ENCODE measurements at places on chromosomes 6 and 20.

DNA sequence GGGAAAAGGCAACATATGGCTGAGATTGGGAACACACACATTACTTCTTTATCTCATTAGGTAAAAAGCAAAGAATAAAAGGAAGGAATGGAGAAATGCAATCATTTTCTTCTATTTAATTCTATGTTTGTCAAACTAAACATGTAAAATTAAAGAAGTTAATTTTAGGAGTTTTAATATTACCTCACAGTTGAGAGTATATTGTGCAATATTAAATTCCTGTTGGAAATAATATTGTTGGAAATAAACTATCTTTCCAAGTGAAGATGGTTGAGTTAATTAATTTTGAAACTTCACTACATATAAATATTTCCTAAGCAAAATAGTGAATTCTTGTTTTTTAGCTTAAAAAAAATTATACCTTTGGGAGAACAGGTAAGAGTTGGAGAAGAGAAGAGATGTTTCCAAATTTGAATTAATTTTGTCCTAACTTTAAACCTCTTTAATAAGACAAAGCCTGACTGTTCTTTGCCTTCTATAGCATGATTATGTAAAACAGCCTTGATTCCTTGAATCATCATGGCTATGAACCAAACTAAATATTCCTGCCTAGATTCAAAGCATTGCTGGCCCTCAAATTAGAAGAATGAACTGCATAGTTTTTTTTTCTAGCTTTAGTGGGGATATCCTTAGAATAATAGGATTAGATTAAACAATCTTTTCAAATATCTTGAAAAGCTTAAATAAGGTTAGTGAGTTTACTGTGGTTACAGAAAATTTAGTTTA, 1349.1 kb upstream of the ADGRB3 start:
- no peak for DNase-seq

GRCh38 chr20:58868795-58869194, 16.3 kb downstream of the GNAS start:
- peak; percentile 23 for DNase-seq

DNA sequence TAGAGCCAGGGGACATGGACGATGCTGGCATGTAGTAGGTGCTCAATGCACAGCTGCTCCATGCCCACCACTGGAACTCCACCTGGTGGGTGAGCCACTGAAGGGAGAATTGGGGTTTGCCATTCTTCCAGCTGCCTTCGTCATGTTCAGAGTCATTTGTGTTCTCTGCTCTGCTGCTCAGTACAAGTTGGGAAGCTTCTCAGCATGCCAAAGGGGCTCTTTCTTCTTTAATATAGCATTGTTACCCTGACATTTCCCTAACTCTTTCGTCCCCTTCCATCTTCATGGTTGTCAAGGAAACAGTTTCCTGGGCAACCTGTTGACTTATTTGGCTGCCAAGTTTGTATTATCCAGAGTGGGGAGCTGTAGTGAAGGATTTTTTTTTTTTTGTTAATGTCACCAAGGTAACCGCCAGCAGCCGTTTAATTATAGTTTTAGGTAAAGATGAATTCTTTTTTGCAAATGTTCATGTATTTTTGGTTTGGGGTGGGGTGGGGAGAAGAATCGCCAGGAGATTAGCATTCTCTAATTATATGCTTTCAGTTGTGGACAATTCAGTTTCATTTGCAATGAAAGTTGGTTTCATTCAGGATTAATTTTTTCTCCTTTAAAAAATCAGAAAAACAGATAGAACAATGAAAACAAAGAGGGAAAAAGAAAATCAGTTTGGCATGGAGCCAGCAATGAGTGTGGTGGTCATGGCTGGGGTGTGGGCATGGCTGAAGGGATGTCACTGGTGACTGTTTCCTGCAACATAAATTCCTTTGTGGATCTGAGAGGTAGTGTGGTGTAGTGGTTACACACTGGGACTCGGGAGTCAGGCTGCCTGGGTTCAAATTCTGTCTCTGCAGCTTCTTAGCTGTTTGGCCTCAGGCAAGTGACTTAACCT, 73.0 kb upstream of the KCNG1 start:
- peak; percentile 38 for DNase-seq

- DNase-seq = no peak
Measured at GRCh38 chr6:157224178-157224950, 99.0 kb downstream of the TMEM242 start.

DNA sequence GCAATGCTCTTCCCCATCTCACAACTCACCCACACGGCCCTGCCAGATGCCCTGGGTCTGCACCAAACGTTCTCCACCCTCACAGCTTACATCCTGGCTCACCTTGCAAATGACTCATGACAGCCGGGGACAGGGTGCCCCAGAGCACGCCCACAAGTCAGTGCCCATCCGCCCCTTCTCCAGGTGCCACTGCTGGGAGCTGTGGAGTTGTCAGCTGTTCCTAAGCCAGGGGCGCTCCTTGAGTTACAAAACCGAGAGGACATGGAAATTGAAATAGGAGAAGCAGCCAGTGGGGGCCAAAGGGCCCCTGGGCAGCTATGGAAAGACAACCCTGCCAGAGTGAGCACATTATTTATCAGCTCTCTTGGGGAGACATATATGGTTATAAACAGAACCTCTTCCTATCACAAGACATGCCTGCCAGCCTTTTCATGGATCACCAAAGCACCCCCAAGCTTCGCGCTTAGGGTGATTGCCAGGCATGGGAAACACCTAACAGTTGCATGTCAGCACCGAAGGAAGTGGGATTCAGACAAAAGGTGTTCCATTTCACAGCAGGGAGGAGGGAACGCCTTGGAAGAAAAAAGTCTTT, 236.8 kb downstream of the LY86 start:
- DNase-seq = no peak

DNA sequence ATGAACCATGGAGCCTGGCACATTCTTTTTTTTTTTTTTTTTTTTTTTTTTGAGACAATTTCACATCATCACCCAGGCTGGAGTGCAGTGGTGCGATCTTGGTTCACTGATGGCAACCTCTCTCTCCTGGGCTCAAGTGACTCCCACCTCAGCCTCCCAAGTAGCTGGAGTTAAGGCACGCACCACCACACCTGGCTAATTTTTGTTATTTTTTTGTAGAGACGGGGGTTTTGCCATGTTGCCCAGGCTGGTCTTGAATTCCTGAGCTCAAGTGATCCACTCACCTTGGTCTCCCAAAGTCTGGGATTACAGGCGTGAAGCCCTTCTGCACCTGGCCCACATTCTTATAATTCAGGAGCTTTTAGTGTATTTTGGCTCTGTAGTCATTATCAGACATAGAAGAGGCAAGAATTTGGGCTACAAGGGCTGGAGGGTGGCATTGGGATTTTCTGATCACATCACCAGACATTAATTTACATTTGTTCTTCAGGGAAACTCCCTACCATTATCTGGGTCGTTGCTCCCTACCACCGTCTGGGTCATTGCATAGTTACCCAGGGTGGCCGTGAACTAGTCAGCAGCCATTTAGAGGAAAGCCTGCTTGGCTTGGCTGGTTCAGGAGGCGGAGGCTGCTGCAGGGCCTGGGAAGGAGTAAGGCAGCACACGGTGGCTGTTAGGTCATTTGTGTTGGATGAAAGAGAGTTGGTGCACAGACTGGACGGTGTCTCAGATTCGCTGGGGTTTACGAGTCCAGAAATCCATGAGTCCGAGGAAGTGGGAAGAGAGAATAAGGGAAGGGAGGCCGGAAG, 17.6 kb downstream of the ARID1B start:
- DNase-seq = no peak

DNA sequence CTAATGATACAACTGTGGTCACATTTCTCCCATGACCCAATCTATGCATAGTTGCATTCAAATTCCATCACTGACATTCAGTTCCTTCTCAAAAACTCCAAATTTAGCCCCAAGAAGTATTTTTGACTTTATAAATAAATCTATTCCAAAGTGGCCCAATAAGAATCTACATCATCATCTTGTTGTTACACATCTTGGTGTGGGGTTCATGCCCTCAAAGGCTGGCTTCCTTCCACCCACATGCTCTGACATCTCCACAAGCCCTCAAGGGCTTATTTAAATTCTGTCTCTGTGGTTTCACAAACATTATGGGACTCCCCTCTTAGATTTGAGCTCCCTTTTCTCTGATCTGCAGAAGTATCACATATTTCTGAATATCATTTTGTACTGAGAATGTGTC, 585.3 kb upstream of the BTBD3 start:
- no peak for DNase-seq

GRCh38 chr6:75396005-75396800, 97.4 kb downstream of the FILIP1 start:
- no peak for DNase-seq

- no peak for DNase-seq
Measured at GRCh38 chr20:57076152-57076652, 190.2 kb downstream of the BMP7 start.

- DNase-seq = no peak
Measured at GRCh38 chr6:163670336-163670735, 255.8 kb downstream of the QKI start.

DNA sequence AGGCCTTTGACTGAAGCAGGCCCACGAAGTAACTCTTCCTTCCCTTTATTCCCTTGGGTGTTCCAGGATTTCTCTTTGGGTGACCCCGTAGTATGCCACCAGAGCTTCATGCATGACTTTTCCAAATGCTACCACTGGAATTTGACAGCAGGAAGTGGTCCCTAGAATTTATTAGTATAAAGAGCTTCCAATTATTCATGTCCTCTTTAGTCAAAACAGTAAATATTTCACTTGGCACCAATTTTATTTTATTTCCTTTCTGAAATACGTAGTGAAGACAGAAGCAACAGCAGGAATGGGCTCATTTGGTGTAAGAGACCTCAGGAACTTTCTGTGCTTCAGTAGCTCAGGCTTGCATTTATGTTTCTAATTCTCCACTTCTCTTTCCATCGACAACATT, 151.3 kb downstream of the LCA5 start:
- DNase-seq = no peak

DNA sequence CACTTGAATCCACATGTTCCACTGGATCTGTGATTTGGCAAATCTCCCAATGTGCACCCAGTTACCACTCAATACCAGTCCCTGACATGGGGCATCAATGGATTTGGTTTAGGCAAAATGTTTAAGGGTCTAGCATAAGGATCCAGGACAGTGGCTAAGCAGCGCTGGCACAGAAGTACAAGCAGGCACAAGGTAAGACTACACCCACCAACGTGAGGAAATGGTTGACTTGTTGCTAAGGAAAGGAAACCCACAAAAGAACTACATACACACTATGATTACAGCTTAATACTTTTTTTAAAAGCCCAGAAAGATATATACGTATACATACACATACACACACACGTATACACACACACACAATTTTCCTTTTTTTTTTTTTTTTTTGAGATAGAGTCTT, 79.0 kb downstream of the DNAAF9 start:
- no peak for DNase-seq

GRCh38 chr6:108576709-108577108, 16.0 kb downstream of the FOXO3 start:
- no peak for DNase-seq

DNA sequence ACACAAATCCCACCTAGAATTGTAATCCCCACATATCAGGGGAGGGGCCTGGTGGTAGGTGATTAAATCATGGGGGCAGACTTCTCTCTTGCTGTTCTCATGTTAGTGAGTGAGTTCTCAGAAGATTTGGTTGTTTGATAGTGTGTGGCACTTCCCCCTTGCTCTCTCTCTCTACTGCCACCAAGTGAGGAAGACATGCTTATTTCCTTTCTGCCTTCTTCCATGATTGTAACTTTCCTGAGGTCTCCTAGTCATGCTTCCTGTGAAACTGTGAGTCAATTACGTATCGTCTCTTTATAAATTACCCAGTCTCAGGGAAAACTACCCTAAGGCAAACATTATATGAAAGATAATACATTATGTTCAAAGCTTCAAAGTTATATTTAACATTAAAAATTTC, 1297.5 kb upstream of the CITED2 start:
- no peak for DNase-seq

DNA sequence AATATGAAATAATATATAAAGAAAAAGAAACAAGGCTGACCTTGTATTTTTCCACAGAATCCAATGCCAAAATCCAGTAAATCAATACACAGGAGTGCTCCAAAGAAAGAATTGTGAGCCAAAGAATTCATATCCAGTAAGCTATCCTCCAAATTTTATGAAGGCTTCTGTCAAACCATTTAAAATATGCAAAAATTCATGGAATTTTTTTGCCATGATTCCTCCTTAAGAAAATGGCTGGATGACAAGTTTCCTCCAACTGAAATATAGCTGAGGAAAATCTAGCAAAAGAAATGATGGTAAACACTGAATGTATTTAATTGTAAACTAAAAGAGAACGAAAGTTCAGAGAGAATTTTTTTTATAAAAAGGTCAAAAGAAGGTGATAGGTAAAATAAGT, 290.3 kb downstream of the UBE3D start:
- DNase-seq = no peak

DNA sequence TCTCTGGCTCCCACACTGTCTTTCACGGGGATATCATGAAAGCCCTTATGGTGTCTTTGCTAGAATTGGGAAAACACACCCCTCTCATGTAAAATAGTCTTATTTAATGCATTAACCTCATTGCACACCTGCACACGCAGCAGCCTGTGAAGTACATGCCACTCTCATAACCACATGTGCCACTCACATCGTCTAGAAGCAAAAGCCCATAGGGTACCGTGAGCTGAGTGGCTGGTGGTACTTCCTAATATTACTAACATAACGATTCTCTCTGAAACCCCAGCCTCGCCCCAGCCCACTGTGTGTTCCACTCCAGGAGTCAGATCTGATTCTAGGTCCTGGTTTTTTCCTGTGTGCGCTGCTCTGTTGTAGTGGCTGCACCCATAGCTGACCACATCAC, 9.5 kb upstream of the TMEM242 start:
- DNase-seq = no peak

- no peak for DNase-seq
Measured at GRCh38 chr6:100271625-100272024, 193.1 kb downstream of the SIM1 start.

- DNase-seq = no peak
Measured at GRCh38 chr20:1538655-1539054, 18.9 kb downstream of the SIRPD start.

DNA sequence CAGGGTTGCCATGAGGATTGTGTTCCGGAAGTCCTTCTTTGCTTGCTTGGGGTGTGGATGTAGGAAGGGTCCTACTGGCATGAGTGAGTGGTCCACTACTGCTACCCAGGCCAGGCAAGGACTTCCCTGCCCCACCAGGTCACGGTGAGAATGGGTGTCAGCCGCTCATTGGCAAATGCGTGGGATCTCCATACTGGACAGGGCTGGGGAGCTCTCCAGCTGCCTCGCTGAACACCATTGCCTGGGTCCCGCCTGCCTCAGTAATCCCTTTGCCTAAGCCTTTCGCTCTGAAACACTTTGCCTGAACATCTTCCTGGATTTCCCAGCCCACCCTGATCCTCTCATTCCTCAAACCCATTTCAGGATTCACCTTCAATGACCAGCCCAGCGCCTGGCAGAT, 59.5 kb downstream of the CTCFL start:
- no peak for DNase-seq
